ENCODE measurements at places on chromosomes 13 and 19.

GRCh38 chr13:51758691-51759090 is 45.3 kb downstream of the DHRS12 start:
- no peak for DNase-seq

GRCh38 chr13:112174476-112175110 is 107.6 kb downstream of the SOX1 start:
- DNase-seq, result no peak

GRCh38 chr13:99005609-99006008 is 27.7 kb upstream of the DOCK9 start:
- DNase-seq, result no peak

- DNase-seq, result no peak
Observed at GRCh38 chr19:12913851-12914690, 5.0 kb downstream of the SYCE2 start.

DNA sequence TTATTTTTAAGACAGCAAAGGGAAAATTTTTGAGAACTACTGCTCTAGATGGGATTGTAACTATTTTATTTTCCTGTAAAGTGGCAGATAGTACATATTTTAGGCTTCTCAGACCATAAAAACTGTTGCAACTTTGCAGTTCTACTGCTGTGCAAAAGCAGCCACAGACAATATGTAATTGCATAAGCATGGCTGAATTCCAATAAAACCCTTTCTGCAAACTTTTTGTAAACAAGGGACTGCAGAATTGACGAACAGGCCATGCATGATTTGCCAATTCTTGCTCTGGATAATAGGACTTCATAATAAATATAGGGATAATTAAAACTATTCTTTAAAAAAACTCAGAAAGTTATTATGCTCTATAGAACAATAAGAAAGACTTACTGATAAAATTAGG is 149.1 kb downstream of the SLITRK5 start:
- DNase-seq, result no peak

GRCh38 chr19:29682236-29682895 is 17.1 kb downstream of the PLEKHF1 start:
- no peak for DNase-seq

- DNase-seq, result no peak
Observed at GRCh38 chr13:93477238-93477637, 250.6 kb downstream of the GPC6 start.

All from stimulated activated CD4-positive, alpha-beta T cell treated with anti-CD3 and anti-CD28 coated beads, Interleukin-1b, Interleukin-23, amount 100 ng/mL, for 24 hours (primary cell).